Naive thymus-derived CD8-positive, alpha-beta T cell (primary cell): ENCODE measurements at places on chromosomes 12 and 14.
A peak's percentile ranks its signal among the peaks of the same experiment; 100 is the strongest.

DNA sequence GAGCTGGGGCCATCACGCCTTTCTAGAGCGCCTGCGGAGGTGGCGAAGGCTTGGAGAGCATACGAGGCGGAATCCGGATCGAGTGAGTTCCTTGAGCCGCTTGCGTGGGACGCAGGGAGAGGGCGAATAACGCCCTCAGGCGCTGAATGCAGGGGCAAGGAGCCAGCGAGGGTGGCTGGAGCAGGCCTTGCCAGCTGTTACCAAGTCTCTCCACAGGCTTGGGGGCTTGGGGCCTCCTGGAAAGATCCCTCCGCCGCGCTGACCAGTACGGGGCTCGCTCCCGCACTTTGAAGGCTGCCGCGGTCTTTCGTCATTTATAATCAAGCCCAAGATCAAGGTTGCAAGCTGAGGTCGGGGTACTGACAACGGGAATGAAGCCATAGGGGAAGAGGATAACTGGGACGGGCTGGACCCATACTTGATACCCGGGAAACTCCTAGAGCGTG, 1.2 kb downstream of the FLRT2 start:
- DNase-seq = no peak

GRCh38 chr14:75307700-75308379, 29.2 kb downstream of the FOS start:
- DNase-seq = peak; percentile 69

DNA sequence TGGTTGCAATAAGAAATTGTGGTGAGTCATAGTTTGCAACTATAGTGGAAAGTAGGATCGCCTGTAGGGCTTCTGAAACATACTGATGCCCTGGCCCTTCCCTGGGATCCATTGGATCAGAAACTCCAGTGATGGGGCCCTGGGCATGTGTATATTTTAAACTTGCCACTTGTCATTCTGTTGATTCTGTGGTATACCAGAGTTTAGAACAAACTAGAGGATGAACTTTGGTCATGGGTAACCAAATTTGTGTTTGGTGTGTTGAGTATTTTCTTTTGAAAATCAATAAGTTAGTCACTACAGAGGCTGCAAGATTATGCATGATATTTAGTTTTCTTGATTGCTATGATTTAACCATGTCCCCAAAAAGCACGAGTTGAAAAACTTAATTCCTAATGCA, 142.2 kb downstream of the SLC15A5 start:
- DNase-seq = no peak

DNA sequence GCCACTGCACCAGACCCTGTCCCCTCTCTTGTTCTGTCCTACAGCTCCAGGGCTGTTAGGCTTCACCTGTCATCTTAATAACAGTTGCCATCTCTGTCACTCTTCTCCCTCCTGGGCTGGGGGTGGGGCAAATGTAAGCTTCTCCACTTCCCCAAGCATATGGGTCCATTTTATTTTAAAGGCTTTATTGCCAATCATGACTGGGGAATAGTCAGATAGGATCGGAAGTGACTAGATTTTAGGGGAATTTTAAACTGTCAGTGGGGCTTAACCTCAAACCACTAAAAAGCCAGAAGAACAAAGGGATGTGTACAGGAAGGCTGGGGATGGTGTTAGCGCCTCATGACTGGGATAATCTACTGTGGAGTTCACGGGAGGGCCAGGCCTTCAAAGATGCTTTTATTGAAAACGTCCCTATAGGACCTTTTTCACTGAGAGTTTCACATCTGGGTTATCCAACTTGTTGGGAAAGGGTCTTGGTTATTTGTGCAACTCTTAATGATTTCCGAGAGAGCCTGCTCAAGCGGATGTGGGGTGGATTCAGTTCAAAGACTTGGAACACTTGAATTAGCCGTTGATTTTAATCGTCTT, 41.6 kb downstream of the CHST11 start:
- peak; percentile 27 for DNase-seq

GRCh38 chr14:26104717-26105116, 493.1 kb downstream of the NOVA1 start:
- DNase-seq = no peak

- no peak for DNase-seq
Measured at GRCh38 chr14:105866841-105867321, 340.5 kb downstream of the TMEM121 start.

DNA sequence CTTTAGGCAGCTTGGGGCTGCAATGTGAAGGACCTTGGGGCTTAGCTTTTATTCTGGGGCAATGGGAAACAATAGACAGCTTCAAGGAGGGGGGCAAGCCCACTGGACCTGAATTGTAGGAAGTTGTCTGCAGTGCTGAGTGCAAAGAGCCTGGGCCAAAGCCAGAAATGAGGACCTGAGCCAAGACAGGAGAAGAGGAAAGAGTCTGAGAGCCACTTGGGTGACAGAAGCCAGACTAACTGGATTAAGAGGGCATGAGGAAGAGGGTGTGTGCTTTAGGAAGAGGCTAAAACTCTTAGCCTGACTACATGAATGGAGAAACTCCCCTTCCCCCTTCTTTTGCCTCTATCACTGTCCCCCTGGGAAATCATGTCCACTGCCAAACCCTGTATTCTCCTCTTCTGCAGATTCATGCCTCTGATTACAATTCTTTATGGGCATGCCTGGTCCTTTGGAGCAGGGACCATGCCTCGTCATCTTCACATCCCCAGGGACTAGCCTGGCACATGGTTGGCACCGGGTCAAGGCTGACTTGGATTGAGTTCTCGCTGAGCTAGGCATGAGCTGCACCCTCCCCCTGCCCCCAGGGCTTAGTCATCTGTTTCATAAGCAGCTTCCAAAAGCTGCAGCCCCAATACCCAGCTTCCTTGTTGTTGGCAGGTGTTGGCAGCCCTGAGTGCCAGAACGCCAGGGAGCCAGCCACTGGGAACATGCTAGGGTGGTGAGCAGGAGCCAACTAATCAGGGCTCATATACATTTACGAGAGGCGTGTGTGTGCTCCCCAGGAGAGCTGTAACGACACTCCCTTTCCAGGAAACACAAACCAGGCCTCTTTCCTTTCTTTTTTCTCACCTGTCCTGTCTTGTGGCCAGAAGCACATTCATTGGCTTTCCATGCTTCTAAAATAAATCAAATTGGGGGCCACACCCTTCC, 27.7 kb upstream of the JDP2 start:
- DNase-seq = no peak

DNA sequence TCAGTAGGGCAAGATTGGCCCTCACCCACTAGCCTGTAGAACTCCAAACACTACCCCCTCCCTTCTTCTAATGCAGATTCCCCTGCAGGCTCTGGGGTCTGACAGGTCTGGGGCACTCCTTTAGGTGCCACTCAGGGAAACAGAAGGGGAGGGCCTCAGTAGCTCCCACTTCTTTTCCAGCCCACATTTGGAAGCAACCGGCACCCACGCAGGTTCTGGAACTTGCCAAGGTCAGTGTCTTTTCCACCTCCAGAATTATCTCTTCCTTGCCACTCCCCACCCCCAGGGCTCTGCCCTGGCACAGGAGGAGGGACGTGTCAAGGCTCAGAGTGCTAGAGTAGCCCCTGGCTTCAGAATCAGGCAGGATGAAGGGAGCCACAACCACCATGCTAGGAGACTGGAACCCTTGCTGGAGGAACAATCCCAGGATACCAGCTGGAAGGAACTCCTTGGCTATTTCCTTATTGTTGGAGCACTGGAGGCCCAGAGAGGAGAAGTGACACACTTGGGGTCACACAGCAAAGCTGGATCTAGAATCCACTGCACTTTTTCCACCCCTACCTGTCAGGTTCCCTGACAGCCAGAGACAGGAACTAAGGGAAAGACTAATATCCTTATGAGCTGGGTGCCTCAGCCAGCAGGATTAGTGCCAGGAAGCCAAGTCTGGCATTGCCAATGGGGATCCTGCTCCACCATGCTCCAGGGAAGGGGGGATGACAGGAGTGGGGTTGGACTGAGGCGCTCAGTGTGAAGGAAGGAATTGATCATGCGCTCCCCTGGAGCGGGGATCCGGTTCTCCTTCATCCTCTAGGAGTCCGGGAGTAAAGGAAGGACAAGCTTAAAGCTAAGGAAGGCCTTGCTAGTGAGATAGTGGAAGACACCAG, 1.8 kb upstream of the FIGNL2 start:
- no peak for DNase-seq

GRCh38 chr12:57632958-57633840, at the start of gene B4GALNT1:
Gene B4GALNT1, minus strand, starts transcription at chr12:57633201. Its CDS starts 1,069 bp downstream, at chr12:57632132.
- DNase-seq = peak; percentile 70

DNA sequence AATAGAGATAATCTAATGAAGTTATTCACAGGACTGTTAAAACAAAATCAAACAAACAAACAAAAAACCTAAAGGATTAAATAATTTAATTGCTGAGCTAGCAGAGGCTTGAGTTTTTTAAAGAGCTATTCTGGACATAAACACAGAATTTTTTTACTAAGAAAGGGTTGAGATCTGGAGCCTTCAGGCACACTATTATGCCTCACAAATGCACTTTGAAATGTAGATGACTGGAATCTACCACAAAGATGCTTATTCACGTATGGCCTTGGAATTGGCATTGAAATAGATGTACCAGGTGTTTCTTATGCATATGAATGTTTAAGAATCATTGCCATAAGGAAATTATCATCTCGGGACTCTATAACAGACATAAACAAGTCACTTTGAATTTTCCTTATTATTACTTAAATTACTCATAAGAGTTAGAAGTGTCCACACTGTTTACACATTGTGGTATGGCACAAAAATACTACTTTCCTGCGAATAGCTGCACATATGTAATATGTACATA, 21.6 kb downstream of the PUS7L start:
- no peak for DNase-seq

GRCh38 chr14:85154714-85155113, 375.2 kb upstream of the FLRT2 start:
- DNase-seq = no peak

GRCh38 chr14:23646648-23647549, 10.7 kb downstream of the DHRS2 start:
- no peak for DNase-seq

DNA sequence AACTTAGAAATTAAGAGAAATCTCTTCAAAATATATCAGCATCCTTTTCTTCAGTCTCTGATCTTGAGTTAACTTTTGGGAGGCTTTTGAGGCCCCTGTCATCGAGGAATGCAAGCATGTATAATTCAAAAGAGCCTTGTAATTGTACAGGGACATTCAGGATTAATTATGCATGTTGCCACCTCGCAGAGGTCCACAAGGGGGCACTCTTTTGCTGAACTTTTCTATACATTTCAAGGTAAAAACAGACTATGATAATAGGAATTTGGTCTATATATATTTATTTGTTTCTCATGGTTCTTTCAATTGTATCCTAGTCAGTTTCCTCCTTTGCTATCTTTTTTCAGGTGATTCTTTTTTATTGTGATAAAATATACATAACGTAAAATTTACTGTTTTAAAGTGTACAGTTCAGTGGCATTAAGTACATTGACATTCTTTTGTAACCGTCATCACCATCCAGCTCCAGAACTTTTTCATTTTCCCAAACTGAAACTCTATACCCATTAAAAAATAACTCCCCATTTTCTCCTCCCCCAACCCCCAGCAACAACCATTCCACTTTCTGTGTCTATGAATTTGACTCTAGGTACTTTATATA, 47.0 kb upstream of the SLC2A13 start:
- peak; percentile 19 for DNase-seq

DNA sequence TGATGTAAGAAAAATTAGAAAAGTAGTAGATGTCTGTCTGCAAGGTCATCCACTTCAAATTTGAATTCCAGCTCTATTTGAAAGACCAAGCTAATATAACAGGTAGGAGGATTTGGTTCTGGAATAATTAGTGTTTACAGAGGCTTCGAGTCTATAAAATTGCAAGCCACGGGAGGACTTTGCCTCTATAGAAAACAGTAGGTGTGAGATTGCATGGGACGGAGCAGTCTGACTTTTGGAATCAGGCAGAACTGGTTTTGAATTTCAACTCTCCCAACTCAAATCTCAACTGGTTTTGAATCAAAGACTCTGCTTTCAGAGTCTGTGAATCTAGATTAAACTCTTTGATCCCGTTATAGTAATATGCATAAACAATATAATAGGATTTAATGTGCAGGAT, 82.4 kb downstream of the PIK3C2G start:
- no peak for DNase-seq

DNA sequence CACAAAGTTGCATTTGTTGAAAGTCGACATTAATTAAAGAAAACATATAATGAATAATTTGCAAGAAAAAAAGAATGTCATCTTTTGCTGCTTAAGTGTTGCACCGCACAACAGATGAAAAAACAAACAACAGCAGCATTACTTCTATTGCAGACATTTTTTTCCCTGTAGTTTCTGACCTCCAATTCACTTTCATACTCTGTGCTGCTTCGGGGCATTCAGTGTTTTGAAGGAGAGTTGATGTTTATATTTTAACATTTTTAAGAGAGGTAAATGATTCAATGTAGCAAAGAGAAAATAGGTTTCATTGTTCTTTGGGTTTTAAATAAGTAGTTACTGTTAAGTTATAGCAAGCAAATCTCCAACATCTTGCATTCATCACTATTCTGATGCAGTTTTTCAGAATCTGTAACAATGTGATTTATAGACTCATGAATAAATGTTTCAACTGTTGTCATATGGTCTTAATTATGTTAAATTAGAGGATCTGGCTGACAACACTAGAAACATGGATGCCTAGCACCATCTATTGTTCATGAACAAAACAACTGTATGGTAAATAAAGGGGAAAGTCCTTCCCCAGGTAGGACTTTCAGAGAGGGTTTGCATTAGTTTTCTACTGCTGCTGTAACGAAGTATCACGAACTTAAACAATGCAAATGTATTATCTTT, 168.1 kb downstream of the BCAT1 start:
- no peak for DNase-seq

DNA sequence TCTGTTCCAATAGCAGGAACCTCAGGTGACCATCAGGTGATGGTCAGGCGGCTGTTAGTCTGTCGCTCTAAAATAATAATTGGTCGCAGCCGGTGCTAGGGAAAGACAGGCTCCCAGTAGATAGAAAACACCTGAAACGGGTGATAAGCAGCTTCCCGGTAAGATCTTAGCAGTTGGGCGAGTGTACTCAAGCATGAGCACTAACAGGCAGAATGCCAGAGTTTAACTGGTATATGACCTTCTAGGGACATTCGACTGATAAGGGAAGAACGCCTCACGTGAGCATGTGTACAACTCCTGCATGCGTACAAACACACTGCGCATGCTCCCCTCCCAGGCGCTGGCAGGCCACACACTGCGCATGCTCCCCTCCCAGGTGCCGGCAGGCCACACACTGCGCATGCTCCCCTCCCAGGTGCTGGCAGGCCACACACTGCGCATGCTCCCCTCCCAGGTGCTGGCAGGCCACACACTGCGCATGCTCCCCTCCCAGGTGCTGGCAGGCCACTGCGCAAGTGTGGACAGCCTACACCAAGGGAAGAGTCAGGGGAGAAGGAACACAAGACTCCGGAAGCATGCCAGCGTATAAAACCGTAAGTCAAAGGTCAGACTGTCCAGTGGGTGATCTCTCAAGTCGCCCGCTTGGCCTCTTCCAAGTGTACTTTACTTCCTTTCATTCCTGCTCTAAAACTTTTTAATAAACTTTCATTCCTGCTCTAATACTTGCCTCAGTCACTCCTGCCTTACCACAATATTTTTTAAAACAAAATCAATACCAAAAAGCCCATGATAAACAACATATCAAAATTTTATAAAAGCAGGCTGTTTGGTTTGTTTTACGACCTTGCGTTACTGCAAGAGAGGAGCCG, 24.5 kb downstream of the GPRC5D start:
- DNase-seq = peak; percentile 60
